Left hindlimb (tissue), 1 donor: ENCODE measurements at places on chromosomes 5 and 9.

DNA sequence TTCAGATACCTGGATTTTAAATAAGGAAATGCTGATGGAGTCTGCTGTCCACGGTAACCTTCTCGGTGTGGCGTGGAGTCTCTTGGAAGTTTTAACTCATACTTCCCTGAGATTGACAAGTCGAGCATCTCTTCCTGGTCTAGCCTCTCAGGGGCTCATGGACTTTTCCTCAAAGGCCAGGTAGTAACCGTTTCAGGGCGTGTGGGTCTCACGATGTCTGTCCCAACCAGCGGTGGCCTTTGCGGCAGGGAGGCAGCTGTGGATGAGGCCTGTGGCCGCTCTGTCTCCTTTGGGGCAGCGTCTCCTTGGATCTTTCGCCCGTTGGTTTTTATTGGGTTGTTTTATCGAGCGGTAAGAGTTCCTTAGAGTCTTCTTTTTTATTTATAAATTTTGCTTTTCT lies 32.8 kb downstream of the CEP72 start:
- no peak for DNase-seq

DNA sequence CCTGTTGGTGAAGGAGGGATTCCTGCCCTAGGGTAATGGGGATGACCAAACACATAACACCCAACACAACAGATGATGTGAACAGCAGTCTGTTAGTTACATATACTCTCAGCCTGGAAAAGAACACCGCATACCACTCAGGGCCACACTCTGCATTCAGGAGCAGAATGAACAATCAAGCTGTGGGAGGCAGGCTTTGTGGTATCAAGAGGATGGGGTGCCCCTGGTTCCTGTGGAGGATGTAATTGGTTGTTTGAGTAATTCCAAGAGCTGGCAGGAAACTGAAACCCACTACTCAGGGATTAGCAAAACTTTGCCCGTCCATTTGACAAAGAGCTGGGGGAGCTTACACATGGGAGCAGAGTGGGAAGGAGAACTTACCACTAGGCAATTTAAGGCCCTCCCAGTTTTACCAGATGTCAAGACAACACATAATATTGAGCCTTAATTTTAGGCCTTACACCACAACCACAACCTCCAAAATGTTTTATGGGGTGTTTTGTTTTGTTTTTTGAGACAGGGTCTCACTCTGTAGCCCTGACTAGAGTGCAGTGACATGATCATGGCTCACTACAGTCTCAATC lies 15.6 kb upstream of the PRKAA1 start:
- no peak for DNase-seq

GRCh38 chr9:112905084-112905483 lies 14.4 kb upstream of the SLC46A2 start:
- DNase-seq, result no peak

DNA sequence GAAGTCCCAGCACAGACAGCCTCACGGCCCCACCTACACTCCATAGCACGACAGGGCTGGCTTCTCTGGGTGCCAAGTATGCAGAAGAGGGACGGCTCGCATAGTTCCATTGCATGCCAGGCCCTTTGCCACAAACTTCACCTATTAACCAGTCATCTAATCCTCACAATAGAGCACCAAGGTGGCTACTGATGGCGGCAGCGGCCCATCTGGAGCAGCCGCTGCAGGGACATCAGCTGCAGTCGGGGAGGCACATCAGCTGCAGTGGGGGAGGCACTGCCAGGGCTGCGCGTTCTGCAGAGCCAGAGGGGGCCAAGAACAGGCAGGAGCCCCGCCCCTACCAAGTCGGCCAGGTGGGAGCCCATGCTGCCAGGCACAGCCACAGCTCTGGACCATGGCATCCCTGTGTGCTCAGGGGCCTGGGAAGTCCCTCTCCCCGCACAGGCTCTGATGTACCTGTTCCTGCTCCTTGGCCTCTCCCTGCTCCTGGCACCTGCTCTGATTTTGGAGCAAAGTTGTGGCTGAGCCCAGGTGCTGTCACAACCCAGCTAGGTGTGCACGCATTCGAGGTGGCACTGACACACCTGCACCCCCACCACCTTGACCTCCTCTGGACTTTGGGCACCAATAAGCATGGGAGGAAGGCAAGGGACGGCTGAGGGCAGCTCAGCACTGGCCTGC lies 61.5 kb upstream of the SYNPO start:
- DNase-seq, result no peak

DNA sequence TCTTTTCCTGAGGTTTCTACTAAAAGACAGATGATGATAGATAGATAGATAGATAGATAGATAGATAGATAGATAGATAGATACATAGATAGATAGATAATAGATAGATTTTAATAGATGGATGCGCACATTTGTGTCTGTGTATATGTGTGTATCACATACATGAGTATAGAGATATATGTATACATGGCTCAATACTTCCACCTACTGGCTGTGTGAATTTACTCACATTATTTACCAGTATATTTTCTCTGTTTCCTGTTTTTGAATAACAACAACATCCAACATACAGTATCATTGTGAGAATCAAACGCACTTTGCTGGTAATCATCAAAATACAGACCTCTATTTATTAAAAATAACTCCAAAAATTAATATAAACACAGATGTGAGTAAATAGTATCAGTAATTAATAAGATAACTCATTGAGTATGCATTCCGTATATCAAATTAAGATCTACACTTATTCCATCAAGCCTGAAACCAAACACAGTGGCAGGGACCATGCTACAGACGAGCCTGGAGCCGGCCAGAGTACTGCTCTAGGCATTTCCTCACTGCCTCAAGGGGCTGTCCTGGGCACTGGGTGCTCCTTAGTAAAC lies 338.0 kb downstream of the SEMA5A start:
- DNase-seq, result no peak

GRCh38 chr5:142015781-142016533 lies 3.1 kb upstream of the GNPDA1 start:
- DNase-seq, result no peak

- peak; percentile 49 for DNase-seq
Observed at GRCh38 chr9:95626885-95627558, 110.3 kb upstream of the PTCH1 start.

DNA sequence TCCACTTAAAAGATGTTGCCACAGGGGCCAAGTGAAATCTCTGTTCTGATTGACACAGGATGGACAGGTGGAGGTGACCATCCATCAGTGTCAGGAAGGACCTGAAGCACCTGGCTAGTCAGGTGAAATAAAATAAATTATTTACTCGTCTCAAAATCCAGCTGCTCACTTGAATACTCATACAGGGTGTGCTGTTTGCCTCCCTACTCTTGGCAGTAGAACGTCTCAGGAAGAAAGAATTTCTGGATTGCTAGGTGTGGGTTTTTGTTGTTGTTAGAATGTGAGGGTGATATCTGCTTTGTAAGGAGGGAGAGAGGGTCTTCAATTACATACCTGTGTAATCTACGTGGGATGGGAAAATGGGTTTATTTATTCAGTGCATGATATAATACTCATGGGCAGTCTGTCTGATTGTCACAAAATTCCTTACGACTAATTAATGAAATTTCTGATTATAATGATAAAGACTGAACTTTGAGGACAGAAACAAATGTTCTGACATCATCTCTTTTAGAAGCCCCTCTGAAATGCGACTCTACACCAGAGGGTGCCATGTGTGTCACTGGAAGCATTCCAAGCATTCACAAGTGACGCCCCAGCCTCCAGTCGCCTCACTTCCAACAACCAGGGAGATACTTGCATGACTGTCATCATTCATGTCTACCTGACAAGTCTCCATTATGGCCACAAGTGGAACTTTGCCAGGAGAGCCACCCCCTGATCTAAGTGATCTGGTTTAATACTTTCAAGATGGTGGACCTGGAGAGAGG lies 218.4 kb downstream of the GAPVD1 start:
- no peak for DNase-seq

- DNase-seq, result no peak
Observed at GRCh38 chr5:149526845-149527590, 24.2 kb downstream of the CSNK1A1 start.

DNA sequence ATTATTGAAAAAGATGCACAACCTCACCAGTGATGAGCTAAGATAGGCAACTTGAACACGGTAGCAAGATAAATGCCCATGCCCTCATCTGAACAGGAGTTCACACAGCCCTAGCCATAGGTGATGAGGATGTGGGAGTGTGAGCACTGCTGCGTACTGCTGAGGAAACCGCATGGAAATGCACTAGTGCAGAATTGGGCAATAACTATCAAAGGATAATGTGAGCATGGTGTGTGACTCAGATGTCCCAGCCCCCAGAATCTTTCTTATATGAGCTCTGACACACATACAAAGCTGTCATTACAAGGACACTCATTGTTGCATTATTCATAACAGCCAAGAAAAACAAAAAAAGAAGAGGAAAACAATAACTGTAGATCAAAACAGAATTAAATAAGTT lies 521.2 kb downstream of the IRX1 start:
- no peak for DNase-seq

DNA sequence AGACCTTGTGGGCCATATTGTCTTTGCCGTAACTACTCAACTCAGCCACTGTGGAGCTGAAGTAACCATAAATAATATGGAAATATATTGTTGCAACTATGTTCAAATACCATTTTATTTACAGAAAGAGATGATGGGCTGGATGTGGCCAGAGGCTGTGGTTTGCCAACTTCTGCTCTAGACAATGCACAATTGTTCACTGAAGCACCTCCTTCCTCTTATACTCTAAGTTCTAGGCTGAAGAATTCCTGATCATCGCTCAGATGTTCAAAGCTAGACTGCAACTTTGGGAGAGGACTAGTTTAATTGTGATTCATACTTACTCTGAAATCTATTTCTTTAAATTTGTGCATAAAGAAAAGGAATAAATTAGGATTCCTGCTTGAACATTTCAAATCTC lies 245.0 kb downstream of the TAF11L14 start:
- no peak for DNase-seq

- DNase-seq, result no peak
Observed at GRCh38 chr5:155080721-155081120, 67.2 kb downstream of the KIF4B start.

DNA sequence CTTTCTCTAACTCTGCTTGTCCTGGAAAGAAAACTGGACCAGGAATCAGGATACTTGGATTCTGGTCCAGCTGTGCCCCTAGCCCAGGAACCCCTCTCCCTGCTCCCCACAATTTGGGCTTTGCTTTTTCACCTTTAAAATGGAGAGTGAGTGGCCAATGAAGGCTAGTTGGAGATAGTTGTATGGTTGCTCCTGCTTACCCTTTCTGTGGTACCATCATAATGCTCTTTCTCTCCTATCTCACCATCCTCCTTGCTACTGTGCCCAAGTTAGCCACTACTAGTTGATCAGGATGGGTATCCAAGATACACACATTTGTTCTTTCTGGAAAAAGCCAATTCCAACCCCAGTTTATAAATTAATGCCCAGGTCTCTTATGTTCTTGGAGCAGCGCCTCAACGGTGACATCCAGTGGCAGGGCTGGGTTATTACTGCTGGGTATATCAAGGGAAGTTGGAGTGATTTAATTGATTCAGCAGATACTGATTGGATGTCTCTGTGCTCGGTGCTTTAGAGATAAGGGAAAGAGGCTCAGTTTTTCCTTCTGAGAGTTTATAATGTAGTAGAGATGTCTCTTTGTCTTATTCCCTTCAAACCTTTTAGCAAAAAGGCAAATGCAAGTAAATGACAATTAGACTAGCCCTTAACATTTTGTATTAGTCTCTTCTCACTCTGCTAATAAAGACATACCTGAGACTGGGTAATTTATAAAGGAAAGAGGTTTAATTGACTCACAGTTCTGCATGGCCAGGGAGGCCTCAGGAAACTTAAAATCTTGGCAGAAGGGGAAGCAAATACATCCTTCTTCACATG lies 38.5 kb downstream of the FAXDC2 start:
- DNase-seq, result no peak

DNA sequence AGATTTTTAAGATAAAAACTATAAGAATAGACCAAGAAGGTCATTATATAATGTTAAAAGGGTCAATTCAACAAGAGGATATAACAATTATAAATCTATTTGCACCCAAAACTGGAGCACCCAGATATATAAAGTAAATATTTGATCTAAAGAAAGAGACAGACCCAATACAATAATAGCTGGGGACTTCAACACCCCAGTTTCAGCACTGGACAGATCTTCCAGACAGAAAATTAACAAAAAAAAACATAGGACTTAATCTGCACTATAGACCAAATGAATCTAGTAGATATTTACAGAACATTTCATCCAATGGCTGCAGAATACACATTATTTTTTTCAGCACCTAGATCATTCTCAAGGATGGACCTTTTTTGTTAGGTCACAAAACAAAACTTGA lies 331.9 kb downstream of the SPOCK1 start:
- DNase-seq, result no peak

GRCh38 chr9:37988041-37988440 lies 81.0 kb downstream of the SHB start:
- no peak for DNase-seq

GRCh38 chr5:167971706-167972105 lies 319.7 kb upstream of the WWC1 start:
- DNase-seq, result no peak

DNA sequence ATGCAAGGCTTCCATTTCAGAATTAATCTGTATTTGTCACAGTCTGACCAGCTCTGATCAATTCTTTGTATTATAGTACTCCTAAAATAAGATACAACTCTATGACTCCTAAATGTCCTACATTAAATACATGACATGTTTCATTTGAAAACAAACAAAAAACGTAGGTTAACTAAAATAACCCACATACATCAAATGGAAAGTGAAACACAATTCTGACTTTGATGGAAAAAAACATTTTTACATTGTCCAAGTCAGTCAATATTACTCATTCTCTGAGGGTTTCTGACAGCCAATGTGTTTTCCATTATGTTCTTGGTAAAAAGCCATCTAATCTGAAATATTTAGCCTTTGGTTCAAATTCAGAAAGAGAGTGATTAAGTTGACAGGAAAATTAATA lies 8.7 kb downstream of the HMGCS1 start:
- no peak for DNase-seq

DNA sequence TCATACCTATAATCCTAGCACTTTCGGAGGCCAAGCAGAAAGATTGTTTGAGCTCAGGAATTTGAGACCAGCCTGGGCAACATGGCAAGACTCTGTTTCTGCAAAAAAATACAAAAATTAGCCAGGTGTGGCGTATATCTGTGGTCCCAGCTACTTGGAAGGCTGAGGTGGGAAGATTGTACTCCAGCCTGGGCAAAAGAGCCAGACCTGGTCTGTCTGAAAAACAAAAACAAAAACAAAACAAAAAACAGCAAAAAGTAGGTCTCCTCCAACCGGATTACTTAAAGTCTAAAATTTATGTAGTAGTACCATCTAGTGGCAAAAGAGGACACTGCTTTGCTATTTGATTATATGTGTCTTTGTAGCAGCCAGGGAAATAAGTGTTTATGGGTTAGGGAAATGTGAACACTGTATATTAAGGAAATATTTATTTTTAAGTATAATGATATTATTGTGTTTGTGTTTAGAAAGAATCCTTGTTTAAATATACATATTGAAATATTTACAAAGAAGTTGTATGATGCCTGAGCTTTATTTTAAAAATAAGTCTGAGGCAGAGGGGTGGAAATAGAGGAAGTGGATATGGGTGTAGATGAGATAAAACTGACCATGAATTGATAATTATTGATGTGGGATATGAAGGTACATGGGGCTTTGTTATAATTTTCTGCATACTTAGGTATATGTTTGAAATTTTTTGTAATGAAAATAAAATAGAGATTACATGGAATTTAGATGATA lies 20.0 kb downstream of the APC start:
- DNase-seq, result no peak
